Stimulated activated CD8-positive, alpha-beta memory T cell treated with anti-CD3 and anti-CD28 coated beads, Interleukin-4, amount 100 ng/mL, for 1 hour (primary cell): ENCODE measurements at places on chromosomes 11 and 22.

GRCh38 chr11:79294845-79295731 lies 145.7 kb downstream of the TENM4 start:
- DNase-seq: no peak

- no peak for DNase-seq
These were observed 6.9 kb upstream of the SMIM38 start for GRCh38 chr11:69148806-69149205.

DNA sequence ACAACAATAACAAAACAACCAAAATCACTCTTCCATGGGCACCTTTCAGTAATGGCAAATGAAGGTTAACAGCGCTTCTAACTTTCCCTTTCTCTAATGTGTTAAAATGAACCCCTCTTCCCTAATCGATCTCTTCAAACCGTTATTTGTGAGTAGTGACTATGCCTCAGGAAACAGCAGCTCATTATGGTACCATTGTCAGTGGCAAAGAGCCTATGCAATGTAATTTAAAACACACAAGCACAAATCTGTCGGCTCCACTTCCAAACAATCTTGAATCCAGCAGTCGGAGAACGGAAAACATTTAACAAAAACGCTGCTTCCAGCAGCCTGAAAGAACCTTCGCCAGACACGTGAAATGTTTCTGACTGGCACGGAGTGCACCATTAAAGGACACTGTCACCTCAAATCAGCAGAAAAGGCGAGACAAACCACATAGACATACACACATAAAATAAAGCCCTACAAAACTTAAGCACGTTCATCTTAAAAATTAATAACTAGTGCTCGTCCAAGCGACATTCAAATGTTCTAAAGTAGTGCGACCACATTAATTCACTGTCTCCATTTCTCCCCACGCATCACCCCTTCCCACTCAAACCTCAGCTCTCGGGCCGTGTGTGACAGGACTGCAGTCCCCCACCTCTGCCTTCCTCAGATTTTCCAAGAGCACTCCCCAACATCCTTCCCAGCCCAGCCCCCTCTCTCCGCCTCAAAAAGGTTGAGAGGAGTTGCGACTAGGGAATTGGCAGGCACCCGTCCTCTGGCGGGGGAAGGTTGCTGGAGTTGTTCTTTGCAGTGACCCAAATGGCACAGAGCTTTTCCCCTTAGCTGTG lies 748 bp downstream of the RAB30 start:
- DNase-seq: no peak

DNA sequence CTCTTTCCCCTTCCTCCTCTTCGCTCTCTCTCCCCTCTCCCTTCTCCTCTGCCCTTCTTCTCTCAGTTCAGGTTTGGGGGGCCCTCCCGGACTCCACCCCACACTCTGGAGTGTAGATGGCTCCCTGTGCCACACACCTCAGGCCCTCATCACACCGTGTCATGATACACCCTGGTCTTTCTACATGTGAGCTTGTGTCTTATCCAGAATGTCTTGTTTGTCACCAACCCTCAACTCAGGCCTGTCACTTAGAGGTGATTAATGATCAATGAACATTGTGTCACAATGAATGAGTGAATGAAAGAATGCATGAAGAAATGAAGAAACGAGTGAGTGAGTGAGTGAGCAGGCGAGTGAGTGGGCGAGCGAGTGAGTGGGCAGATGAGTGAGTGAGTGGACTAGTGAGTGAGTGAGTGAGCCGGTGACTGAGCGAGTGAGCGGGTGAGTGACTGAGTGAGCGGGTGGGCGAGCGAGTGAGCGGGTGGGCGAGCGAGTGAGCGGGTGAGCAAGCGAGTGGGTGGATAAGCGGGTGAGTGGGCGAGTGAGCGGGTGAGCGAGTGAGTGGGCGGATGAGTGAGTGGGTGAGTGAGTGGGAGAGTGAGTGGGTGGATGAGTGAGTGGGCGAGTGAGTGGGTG lies 33.8 kb downstream of the CAPN1 start:
- DNase-seq: no peak

DNA sequence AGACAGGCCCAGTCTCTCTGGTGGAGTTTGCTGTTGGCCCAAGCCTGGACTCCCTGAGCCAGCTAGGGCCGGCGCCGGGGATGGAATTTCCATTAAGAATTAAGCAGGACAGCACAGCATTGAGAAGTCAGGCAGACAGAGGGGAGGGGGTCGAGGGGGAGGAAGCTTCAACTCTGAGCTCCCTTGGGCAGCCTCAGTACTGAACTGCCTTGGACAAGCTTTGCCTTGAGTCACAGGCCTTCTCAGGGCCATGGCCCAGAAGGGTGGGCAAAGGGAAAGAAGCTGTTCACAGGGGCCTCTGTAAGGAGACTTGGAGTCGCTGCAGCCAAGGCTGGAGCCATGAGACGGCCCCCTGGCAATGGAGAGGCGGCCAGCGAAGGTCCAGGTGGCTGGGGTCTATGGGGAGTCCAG lies 2.6 kb upstream of the INSC start:
- DNase-seq: no peak

- no peak for DNase-seq
These were observed 3.4 kb upstream of the LDHC start for GRCh38 chr11:18408558-18409291.

- DNase-seq: no peak
These were observed 104.6 kb upstream of the ANO3 start for GRCh38 chr11:26227301-26227746.

DNA sequence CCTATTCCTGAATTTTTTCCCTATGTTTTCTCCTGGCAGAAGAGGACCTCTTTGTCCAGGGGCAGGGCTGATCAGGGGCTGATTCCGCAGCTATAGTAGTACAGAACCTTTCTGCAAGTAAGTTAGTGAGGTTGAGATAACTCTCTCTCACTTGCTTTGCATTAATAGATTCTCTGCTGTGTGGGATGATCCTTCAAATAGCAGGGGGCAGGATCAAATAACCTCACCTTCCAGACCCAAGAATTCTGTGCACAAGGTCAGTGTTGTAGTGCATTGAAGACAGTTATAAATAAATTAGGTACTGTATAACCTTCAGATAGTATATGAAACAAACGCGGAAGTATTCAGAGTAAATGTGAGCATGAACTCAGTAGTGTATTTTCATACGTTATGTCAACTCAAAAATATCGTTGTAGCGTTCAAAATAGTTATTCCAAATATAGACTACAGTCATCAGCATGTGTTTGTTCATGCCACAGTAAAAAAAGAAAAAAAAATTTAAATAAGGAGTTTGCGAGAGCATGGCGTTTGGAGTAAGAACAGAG lies 278 bp downstream of the MMP26 start:
- DNase-seq: no peak

- no peak for DNase-seq
These were observed 72.1 kb downstream of the ATXN10 start for GRCh38 chr22:45743687-45744086.

GRCh38 chr11:73907191-73907590 lies 30.4 kb downstream of the PAAF1 start:
- DNase-seq: no peak

DNA sequence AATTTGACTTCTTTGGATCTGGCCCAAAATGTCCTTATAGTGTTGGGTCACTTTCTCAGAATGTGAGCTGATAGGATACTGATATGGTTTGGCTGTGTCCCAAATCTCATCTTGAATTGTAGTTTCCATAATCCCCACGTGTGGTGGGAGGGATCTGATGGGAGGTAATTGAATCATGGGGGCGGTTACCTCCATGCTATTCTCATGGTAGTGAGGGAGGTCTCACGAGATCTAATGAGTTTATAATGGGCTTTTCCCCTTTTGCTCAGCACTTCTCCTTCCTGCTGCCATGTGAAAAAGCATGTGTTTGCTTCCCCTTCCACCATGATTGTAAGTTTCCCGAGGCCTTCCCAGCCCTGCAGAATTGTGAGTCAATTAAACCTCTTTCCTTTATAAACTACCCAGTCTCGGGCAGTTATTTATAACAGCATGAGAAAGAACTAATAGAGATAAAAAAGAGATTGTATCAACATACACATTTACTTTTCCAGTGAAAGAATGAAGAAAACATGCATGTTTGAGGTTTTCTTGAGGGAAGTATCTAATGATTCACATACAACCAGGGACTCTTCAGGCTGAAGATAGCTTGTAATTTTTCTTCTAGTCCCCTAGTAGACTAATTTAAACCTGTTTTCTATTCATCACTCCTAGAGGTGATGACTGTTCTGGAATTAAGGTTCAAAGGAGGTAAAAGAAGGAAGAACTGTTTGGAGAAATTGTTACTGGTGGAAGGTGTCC lies 17.3 kb upstream of the CSTF3 start:
- no peak for DNase-seq

DNA sequence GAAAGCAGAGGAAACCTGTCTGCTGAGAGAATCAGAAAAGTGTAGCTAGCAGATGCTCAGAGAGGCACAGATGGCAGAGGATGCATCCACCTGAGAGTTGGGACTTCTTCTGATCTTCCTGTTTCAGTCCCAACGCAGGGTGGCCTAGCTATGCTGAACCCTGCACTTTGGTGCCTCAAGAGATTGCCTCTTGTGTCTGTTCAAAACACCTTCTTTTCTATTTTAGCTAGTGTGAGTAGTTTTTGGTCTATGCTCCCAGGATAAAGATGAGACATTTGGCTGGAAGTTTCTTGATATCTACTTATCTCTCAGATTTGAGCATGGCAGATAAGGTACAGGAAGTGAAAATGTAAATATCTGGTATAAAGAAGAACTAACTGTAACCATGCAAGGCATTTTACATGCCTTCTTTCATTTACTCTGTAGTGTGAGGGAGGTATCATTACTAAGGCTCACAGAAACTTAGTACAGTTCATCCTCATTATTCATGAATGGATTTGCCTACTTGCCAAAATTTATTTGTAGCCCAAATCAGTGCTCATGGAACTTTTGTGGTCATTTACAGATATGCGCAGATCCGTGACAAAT lies 47.0 kb upstream of the PSMA1 start:
- no peak for DNase-seq

DNA sequence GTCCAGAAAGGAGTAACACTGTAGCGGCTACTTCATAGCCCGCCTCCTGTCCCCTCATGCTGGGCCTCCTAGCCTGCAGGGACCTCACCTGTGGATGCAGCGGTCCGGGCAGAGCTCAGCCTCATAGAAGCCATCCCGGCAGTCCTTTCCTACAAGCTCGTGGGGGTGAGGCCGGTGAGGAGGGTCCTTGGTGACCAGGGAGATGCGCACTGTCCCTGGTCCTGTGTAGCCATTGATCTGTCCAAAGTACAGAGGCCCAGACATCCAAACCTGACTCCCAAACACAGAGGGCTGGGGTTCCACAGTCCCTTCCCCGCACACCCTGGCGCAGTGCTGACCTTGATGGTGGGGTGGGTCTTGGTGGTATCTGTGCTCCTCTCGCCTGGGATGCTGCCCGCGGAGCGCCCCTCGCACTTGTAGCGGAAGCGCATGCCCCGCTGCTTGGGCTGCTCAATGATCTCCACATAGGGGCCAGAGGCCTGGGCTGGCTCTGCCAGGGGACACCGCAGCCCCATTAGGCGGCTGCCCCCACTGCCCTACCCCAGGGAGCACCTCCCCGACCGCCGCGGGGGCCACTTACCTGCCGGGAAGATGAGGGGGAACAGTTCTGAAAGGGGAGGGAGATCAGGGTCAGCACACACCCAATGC lies 993 bp downstream of the RELA start:
- DNase-seq: no peak
